ENCODE measurements at places on chromosomes 16 and 17.

DNA sequence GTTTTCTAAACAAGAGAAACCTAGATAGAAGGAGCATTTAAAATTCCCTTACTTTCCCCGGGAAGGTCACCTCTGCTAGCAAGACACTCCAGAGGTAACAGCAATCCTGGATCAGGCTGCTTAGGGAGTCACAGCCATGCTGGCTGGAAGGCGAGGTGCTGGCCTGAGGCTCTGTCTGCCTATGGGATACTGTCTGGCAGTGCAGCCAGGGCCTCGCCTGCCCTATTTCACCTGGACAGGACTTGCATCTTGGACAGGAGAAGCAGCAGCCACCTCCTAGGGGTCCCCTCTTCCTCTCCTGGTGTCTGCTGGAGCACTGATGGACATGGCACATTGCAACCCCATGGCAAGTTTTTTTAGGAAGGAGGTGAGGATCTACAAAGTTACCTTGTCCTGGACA is 15.1 kb downstream of the FA2H start:
- no peak for DNase-seq

- DNase-seq: peak; percentile 68
These were observed 48.8 kb downstream of the NLRC5 start for GRCh38 chr16:57038166-57038565.

- DNase-seq: no peak
These were observed 12.7 kb upstream of the FOXF1 start for GRCh38 chr16:86497551-86498021.

GRCh38 chr17:81513372-81513752 is 763 bp upstream of the ACTG1 start:
- DNase-seq: peak; percentile 78

DNA sequence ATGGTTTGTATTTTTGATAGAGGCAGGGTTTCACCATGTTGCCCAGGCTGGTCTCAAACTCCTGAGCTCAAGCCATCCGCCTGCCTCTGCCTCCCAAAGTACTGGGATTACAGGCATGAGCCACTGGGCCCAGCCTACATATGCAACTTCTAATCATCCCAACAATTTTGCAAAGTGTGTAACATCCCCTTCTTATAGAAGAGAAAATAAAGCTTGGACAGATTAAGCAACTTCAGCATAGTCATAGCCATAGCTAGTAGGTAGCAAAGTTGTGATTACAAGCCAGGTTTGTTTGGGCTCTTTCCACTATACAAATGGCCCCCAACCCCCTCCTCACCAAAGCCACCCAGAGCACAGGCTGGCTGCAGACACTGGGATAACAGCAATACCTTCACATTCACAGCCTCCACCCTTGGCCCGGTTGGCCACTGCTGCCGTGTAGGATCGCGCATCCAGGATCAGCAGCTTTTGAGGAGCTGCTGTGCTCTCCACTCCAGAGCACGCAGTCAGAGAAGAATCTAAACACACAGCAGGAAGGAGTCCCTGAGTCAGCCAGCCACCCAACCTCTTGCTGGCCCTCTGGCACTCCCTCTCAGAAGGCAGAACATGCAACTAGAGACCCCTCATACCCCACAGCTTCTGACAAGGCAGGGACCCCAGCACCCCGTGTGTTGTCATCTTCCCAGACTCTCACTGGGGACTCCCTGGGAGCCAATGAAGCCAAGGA is 7.9 kb downstream of the MTMR4 start:
- no peak for DNase-seq

DNA sequence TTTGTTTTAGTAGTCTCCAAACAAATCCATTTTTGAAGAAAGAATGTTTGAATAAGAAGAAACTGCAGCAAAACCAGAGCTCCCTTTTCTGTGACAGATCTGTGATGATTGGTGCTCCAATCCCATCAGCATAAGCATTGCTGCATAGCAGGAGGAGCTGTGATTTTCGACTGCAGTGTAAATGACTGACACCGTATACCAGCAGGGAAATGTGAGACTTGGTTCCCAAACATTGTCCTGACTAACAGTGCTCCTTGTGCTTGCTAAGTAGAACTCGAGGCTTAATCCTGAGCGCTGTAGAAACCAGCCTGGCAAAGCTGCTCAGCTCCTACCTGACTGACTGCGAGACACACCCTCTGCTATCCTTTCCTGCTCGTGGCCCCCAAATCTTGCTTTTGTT is 57.2 kb downstream of the NUP93 start:
- DNase-seq: no peak

GRCh38 chr16:1347286-1347855 is 4.3 kb downstream of the TSR3 start:
- DNase-seq: no peak

DNA sequence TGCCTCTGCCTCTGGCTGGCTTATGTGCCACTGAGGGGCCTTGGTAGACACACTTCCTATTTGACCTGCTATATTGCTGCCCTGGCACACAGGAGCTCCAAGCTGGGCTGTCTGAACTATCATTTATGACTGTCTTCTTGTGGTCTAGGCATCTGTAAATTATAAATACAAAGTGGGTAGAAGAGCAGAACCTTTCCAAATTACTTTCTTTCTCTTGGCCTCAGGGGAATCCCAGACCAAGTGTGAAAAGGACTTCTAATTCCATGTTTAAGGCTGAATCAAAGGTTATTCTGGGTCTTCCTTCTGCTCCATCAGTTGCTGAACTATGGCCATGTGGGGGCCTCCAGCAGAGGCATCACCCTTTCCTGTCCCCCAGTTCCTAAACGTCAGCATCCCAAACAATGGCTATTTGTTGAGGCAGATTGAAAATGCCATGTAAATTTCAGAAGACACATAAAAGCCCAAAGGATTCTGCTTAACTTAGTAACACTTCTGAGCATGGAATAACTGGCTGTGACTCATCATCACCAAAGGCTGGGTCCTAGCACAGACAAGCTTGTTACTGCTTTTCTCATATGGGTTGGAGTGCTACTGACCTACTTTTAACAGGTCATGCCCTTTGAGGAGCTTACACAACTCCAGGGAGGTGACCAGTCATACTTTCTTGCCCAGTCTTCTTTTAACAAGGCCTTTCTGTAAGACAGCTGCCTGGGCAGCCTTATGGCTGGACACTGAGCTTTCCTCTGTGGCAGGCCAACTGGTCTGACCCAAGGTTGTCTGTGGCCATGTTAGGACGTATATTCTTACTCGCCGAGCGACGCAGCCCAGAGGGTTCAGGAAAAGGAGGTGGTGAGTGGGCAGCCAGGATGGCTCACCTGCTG is 154.8 kb downstream of the VPS53 start:
- peak; percentile 86 for DNase-seq

- DNase-seq: peak; percentile 26
These were observed 6.7 kb upstream of the LPO start for GRCh38 chr17:58231641-58232040.

DNA sequence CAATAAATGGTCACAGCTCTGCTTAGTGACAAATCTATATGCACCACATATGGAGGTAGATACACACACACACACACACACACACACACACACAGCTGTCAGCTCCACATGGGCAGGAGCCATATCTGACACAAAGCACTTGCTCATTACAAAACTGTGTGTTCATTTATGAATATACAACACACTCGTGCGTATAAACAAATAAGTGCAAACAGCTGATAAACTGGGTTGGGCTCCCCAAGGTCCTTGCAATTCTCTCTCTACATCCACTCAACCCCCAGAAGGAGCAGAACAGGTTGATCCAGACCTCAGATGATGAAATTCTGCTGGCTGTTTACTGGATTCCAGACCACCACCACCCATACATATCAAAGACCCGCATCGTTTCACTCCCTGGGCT is 140.7 kb downstream of the XYLT1 start:
- no peak for DNase-seq

GRCh38 chr17:41666708-41667279 is 21.9 kb upstream of the EIF1 start:
- peak; percentile 68 for DNase-seq

- DNase-seq: peak; percentile 47
These were observed 2.5 kb upstream of the ATP6V0C start for GRCh38 chr16:2511128-2511800.

GRCh38 chr16:15571557-15571956 is 71.4 kb downstream of the MARF1 start:
- no peak for DNase-seq

DNA sequence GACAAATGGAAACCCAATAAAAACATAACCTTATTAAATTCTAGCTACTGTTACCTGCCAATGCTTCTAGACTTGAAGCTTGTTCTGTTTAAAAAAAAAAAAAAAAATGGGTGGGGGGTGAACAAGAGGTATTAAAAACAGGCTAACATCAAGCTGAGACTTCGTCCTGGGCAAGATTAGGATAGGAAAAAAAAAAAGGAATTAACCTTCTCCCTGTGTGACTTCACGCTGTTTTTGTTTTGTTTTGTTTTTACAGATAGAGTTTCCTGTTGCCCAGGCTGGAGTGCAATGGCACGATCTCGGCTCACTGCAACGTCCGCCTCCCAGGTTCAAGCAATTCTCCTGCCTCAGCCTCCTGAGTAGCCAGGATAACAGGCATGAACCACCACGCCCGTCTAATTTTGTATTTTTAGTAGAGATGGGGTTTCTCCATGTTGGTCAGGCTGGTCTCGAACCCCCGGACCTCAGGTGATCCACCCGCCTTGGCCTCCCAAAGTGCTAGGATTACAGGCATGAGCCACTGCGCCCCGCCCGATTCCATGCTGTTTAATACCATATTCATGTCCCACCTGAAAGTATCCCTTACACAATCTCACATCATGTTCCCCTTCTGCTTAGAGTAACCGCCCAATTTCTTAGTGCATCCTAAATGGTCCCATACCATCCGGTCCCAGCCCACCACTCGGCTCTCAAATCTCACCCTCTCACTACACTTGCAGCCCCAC is 2.2 kb downstream of the USP31 start:
- no peak for DNase-seq

DNA sequence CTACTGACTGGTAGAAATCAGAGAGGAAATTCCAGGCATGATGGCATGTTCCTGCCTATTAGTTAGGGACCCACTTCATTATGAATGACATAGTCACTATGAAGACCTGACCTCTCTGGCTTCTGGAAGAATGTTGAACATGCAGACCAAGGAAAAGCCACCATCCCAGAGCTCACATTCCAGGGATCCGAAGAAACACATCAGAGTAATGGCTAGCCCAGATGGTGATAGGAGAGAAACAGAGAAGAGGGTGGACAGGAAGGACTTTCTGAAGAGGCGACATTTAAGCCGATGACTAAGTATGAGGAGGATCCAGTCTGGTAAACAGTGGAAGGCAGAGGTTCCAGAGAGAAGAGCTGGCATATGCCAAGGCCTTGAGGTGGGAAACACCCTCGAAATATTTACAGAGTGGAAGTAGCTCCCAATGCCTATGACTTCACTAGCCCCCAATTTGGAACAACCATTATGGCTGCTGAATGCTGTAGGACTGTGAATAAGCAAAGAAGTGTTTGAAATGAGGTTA is 216.2 kb downstream of the RBFOX1 start:
- DNase-seq: no peak

DNA sequence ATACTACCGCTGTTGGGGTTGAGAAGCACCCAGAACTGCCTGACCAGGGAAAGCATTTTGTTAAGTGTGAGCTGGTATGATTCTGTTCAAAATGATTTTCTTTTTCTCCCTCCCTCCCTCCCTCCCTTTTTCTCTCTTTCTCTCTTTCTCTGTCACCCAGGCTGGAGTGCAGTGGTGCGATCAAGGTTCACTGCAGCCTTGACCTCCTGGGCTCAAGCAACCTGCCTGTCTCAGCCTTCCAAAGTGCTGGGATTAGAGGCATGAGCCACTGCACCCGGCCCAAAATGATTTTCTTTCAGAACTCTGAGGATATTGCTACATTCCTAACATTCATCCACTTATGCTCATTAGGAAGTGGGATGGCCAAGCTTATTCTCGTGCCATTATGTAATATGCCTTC is 41.3 kb downstream of the SLC47A1 start:
- no peak for DNase-seq

DNA sequence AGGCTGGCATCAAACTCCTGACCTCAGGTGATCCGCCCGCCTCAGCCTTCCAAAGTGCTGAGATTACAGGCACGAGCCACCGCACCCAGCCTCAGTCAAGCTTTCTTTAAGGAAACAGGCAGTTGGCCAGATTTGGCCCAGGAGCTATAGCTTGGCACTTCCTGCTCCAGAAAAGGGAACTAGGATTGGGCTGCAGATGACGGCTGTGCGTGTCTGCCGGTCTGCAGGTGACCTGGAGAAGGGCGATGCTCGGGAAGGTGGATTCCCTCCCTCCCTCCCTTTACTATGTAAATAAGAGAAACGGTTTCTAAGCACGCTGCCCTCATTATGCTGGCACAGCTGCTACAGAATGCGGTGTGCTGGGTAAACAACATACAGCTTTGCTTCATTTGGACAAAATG is 215.9 kb downstream of the RPTOR start:
- no peak for DNase-seq

DNA sequence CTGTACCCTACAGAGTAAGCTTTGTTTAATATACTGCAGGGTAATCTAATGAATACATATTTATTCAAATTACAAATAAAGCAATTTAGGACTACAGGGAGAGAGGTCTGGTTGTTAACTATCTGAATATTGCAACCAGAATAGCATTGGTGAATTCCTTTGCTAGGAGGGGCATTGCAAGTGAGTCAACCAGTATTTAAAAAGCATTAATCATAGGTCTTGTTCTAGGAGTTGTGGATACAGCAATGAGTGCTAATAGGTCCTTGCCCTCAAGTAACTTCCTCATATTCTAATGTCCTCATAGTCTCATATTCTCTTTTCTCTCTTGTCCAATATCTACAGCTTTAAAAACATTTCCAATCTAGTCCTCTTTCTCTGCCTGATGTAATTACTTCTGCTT is 531.4 kb downstream of the CDH11 start:
- DNase-seq: peak; percentile 78

DNA sequence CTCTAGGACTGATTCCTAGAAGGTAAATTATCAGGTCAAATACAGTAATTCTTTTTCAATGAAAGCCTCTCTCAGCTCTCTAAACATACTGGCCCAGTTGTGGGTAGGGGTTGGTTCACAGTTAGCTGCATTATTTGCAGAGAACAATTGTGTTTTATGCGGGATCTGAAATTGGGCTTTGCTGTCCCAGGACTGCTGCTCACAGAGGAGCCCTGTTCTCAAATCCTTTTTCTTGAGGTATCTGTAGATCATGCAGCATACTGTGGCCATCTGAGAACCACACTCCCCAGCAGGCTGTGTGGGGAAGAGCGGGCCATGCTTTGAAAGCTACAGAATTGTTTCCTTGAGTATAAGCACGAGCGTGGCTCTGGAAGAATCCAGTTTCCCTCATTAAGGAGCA is 17.5 kb downstream of the MTHFSD start:
- DNase-seq: no peak

GRCh38 chr17:44095647-44096496 is 25.3 kb downstream of the G6PC3 start:
- peak; percentile 95 for DNase-seq
